ENCODE measurements at places on chromosomes 3 and 15. TPM values are rescaled to one million over a fixed set of nuclear protein-coding genes. Genes with fewer than 3 reads are reported as not detected.

The AGBL1 gene
- 31.3 TPM for total RNA-seq

The NISCH gene
- 43.3 TPM for total RNA-seq

The GCSAM gene
- total RNA-seq = 0.52 TPM

The MOBP gene
- total RNA-seq = not detected

The ABHD6 gene
- total RNA-seq = 5.2 TPM

The GOLGA6D gene
- total RNA-seq = under 0.01 TPM

The CADM2 gene
- 4.2 TPM for total RNA-seq

The GABRB3 gene
- 0.52 TPM for total RNA-seq

The GOLGA6L1 gene
- total RNA-seq = not detected

The SPINK8 gene
- total RNA-seq = not detected

The CPLX3 gene
- total RNA-seq = not detected

The TF gene
- total RNA-seq = 3.1 TPM

The HCN4 gene
- under 0.01 TPM for total RNA-seq

The NMB gene
- total RNA-seq = 0.52 TPM

The COL8A1 gene
- total RNA-seq = 1.6 TPM

The GOLGA8S gene
- total RNA-seq = not detected

The CCR5 gene
- 0.52 TPM for total RNA-seq

The LEKR1 gene
- 0.52 TPM for total RNA-seq

The CFAP20DC gene
- total RNA-seq = 1.6 TPM

The MEIS2 gene
- 4.2 TPM for total RNA-seq

The ZCWPW2 gene
- 2.1 TPM for total RNA-seq

The CTDSPL2 gene
- 59.5 TPM for total RNA-seq

The LRRN1 gene
- 19.8 TPM for total RNA-seq

The ROBO1 gene
- total RNA-seq = 20.4 TPM

Measured in skeletal muscle tissue (tissue), 5 donors.